CD8-positive, alpha-beta memory T cell (primary cell): ENCODE measurements at places on chromosomes 6 and 20. TPM values are rescaled to one million over a fixed set of nuclear protein-coding genes. Genes with fewer than 3 reads are reported as not detected.

DNA sequence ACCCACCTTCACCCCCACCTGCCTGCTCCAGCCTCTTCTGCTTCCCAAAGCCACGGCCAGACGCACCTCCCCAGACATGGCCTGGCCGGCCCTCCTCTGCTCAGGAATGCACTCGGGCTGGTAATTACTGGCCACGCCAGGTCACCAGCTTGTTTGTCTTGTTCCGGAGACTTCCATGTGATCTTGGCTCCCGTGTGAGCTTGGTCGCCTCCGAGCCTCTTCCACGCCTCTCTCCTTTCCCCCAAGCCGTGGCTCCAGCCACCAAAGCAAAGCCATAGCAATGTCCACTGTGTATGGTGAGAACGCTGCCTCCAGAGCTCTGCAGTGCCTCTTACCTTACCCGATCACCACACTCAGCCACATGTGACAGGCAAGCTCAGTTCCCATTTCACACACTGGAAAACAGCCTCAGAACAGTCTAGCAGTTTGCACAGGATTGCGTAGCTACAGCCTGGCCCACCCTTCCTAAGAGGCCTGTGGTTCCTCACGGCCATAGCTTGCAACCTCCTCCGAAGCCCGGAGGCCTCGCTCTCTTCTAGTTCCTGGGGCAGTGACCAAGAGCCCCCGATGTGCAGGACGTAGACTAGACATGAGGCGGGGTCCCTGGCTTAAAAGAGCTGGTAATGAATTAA lies 48.1 kb upstream of the AFDN start:
- no peak for DNase-seq

- peak; percentile 58 for DNase-seq
Measured at GRCh38 chr6:29723666-29724588, 693 bp downstream of the HLA-F start.

DNA sequence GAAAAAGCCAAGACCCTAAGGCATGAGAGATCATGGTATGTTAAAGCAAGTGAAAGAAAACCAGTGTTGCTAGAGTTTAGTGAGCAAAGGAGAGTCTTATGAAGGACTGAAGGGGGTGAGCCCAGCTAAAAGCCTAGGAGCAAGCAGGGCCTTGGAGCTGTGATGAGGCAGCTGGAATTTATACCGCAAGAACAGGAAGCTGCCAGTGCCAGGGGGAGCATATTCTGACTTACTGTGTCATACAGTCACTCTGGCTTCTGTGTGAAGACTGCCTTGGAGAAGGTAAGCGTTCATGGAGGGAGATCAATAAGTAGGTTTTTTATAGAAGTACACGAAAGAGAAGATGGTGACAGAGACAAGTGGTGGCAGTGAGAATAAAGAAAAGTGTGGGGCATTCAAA lies 308.9 kb upstream of the THEMIS start:
- no peak for DNase-seq

DNA sequence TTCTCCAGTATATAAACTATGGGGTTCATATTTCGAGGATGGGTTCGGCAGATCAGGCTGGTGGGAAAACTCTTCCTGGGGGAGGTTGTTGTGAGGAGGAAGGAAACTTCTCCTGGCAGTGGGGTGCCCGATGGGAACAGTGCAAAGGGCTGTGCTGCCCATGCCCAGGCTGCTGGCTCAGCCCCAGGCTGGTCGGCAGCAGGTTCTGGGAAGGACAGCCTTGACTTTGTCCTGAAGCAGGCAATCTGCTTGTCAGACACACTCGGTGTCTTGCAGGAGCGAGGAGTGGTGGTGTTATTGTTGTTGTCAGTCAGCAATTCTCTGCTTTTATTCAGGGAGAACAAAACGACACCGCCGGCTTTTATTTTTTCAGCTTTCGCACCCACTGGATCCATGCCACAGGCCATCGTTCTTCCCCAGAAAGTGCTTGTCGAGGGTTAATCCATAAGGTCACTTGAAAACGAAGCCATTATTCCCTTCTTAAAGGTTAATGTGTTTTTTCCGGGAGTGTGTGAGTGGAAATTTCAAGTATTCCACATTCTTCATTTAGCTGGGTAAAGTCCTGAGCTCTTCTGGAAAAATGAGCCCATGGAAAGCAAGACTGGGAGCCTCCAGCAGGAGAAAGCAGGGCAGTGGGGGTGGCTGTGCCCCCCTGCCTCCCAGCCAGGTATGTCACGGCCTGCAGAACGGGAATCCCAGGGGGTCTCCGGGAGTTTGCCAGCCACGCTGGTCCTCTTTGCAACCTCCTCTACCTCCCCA lies 57.0 kb upstream of the STX16 start:
- DNase-seq = no peak

GRCh38 chr20:8166730-8167129 lies 34.7 kb downstream of the PLCB1 start:
- no peak for DNase-seq

- DNase-seq = no peak
Measured at GRCh38 chr6:88612631-88613030, 350.8 kb downstream of the RNGTT start.

- no peak for DNase-seq
Measured at GRCh38 chr6:131368198-131368911, 204.7 kb upstream of the ARG1 start.

DNA sequence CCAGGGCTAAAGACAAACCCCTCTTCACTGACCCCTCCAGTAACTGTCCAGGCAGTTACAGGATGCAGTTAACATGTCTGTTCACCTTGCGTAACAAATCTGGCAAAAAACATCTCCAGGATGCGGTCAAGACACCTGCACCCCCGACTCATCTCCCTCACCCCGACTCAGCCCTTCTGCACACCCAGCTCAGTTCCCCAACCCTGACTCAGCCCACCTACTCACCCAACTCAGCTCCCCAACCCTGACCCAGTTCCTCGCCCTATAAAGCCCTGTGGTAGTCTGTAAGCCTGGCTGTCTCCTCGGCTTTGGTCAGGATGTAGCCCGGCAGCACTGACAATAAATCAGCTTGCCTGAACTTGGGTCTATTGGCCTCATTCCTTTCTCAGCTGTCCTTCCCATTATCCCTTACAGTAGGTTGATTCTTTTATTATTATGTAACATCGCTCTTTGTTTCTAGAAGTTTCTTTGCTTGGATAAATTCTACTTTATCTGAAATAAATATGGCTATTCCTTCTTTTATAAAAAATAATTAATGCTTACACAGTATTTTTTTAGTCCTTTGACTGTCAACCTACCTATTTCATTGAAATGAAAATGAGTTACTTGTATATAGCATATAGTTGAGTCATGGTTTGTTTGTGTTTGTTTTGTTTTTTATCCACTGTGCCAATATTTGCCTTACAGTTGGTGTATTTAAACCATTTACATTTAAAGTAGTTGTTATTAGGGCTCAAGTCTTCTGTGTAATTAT lies 12.9 kb upstream of the ADTRP start:
- DNase-seq = no peak

- no peak for DNase-seq
Measured at GRCh38 chr6:51273228-51273961, 454.7 kb downstream of the TFAP2B start.

DNA sequence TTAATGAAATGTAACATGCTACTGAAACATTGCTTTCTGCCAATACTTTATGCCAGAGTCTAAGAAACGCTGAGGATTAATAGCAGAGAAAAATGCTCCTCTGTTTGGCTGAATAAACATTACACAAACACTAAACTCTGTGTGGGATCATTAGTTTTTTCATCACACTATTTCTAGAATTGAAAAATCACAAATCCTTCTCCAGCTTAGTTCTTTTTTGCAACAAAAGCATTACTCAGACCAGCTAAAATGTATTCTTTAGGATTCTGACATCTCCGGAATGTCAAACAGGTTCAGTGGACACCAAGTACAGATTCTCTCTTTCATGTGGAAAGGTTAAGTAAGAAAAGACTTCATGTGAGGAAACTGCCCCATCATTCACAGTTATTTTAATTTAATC lies 226.9 kb downstream of the SIM1 start:
- DNase-seq = no peak

GRCh38 chr6:97865612-97866011 lies 582.6 kb upstream of the MMS22L start:
- no peak for DNase-seq

DNA sequence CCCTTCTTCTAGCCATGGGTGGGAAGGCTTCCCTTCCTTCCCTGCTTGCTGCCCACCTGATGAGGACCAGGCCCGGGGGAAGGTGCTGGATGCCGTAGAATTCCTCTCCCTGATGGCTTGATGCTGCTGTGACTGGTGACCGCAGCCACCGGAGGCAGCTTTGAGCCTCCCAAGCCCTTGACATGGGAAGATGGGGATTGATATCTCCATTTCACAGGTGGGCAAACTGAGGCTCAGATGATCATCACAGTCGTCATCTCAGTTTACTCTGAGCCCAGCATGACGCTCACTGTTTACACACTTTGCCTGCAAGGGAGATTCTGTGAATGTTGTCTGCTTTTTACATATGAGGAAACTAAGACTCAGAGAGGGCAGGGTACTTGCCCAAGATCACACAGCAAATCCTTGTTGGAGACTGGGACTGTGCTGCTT lies 43.9 kb downstream of the SRC start:
- DNase-seq = no peak

DNA sequence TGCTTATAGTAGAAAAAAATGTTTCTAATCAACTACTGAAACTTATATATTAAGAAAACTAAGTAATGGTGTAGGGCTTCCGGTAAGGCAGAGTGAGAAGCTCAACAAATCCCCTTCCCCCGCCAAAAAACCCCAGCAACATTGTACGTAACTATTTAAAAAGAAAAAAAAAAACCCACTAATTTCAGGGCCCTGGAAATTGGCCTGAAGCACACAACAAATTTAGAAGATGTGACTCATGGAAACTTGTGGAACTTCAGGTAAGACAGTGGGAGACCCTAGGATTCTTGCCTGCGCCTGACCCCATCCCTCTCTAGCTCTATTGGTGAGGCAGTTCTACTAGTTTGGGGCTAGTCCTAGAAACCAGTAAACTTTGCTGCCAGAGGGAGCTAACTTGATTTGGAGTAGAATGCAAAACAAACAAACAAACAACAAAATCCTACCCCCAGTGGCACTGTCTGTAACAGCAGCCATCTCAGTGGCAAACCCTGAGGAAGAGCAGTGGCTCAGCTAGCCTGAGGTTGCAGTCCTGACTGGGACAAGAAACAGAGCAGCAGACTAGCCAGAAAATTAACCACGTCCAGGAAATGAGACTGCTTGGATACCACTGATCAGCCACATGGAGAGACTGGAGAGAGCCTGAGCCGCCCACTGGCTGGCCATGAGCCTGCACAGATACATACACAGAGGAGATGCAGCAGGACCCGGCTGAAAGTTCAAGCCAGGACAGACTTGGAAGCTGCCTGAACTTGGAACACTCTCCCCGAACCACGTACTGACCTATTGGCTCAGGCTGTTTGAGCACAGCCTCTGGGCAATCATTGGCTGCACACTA lies 135.1 kb downstream of the TBXT start:
- DNase-seq = no peak

DNA sequence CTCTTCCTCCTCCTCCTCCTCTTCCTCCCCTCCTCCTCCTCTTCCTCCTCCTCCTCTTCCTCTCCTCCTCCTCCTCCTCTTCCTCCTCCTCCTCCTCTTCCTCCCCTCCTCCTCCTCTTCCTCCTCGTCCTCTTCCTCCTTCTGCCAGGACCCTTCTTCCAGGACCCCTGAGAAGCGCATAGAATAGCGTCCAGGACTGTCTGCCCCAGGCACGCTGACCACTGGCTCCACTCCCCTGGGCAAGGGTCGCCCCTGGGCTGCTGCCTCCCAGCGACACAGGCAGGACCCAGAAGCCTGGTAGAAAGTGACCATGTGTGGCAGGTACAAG lies 42.4 kb upstream of the BHLHE23 start:
- no peak for DNase-seq

DNA sequence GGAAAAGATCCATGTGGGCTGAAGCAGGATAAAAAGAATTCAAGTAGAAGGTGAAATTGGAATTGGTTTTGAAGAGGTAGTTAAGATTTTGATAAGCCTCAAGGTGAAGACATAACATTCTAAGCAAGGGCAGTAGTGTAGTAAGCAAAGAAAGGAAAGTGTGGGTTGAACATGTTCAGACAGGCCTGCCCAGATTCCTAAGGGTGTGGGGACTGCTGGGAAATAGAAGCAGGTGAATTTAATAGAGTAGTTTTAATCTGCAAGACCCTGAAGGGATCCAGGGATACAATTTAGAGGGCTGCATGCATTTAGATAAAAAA lies 19.1 kb downstream of the TAB2 start:
- DNase-seq = no peak

DNA sequence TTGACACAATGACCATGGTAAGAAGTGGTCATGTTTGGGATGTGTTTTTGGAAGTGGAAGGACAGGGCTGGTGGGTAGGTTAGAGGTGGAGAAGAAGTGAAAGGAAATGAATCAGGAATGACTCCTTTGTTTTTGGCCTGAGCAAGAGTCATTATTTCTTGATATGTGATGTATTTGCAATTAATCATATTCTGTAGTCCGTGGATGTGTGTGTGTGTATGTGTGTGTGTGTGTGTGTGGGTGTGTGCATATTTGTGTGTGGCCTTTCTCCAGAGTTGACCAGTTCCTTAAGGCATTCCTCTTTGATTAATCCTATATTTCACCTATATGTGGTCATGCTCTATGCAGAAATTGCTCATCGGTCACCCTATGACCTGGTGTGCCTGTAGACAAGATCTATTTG lies 130.7 kb downstream of the UTRN start:
- no peak for DNase-seq

OR14J1 gene
- not detected for polyA plus RNA-seq

RAD21L1 gene
- polyA plus RNA-seq = not detected

FOXF2 gene
- not detected for polyA plus RNA-seq

ZKSCAN3 gene
- 3.2 TPM for polyA plus RNA-seq

IL17F gene
- polyA plus RNA-seq = not detected

GJA10 gene
- not detected for polyA plus RNA-seq

CLPSL2 gene
- not detected for polyA plus RNA-seq

ADAM33 gene
- not detected for polyA plus RNA-seq

FAM83C gene
- not detected for polyA plus RNA-seq
